Stimulated activated CD4-positive, alpha-beta T cell treated with anti-CD3 and anti-CD28 coated beads, TNF-alpha, amount 100 ng/mL, for 48 hours (primary cell): ENCODE measurements at places on chromosomes 5 and 9.

DNA sequence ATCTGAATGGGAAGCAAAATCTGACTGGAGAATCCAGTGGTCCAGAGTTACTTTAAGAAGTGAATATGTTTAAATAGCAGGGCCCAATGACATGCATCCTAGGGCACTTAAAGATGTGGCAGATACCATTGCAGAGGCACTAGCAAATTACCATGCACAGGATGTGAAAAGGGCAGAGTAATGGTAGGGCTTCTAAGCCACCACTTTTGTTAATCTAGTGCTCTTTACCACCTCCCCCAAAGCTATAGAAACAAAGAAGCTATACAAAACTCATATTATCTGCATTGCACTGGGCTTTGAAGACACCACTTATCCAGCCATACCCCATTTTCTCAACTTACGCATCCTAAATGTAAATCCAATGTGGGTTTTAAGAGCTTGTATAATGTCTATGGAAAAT, 81.2 kb downstream of the ZCCHC7 start:
- DNase-seq = no peak

- no peak for DNase-seq
These were observed 40.4 kb downstream of the ABLIM3 start for GRCh38 chr5:149181732-149182131.

DNA sequence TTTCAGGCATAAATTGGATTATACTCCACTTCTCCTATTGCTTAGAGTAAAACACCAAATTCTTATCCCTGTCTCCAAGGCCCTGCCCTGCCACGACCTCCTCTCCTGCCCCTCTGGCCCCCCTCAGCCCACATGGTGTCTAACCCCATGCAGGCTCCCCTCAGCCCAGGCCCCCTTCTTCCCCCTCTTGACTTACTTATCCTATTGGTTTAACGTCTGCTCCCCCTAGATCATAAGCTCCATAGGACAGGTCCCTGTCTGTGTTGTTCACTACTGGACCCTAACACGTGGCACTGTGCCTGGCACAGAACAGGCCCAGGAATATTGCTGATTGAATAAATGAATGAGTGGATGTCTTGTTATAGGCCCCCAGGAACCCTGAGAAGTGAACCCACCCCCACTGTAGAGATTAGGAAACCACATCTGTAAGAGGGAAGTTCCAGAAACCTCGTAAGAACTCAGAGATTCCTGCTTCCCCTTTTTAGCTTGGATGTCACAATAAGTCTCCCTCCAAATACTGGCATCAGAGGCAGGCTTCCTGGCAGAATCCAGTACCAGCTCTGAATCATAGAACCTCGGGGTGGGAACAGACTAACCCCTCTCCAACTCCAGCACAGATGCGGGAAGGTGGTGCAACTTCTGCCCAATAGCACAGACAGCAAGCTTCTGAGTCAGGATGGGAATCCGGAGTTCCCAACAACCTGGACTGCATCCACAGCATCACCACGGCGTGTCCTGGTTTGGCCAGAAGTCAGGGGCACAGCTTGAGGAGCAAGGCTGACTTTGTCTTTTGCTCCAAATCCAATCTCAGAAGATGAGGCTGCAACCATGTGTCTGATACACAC, 31.5 kb downstream of the HRH2 start:
- DNase-seq = no peak

DNA sequence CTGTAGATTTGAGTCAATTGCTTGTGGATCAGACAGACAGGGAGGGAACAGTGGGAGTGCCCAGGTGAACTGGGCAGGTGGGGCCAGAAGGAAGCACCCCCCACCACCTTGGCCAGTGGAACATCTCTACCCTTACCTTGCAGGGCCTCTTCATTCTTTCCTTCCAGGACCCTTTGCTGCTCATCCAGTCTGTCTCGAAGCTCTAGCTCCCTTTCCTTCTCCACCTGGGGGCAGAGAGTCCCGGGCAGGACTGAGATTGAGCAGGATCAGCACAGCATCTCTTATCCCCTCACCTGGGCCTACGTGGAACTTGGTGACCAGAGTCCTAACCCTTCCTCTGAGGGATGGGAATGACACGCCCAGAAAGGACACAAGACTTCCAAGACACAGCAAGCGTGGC, 25.0 kb downstream of the CCDC69 start:
- DNase-seq = no peak

- DNase-seq = no peak
These were observed 22.4 kb downstream of the MAML1 start for GRCh38 chr5:179755022-179755421.

- no peak for DNase-seq
These were observed 47.5 kb downstream of the UIMC1 start for GRCh38 chr5:176959051-176959450.

GRCh38 chr9:12753931-12754330, 20.9 kb upstream of the LURAP1L start:
- DNase-seq = no peak

- no peak for DNase-seq
These were observed 710 bp downstream of the HSD17B4 start for GRCh38 chr5:119453040-119453373.

- no peak for DNase-seq
These were observed 23.5 kb downstream of the GDNF start for GRCh38 chr5:37816331-37816730.

GRCh38 chr9:129495620-129496472, 125.1 kb downstream of the C9orf50 start:
- peak; percentile 68 for DNase-seq

DNA sequence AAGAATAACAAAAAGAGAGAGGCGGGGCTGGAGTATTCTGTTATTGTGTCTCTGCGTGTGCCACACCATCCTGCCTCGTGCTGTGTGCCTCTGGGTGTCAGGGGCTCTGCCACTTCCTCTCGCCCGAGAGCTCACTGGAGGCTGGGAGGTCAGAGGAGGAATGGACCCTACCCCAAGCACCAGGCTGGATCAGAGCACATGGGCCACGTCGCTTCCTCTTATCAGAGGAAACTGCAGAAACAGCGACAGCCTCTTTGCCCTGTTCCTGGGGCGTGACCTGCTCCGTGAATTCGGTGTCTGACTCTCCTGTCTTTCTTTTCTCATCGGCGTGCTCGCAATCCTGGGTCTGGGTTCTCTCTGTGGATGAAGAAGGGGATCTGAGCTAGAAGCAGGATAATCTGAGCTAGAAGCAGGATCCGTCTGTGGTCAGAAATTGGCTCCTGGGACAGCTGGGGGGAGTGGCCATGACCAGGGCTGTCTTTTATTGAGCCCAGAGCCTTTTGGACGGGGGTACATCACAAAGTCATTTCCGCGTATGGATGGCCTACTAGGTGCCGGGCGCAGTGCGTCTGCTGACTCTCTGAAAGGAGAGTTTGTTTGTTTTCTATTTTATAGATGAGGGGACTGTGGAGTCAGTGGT, 150.3 kb upstream of the COL5A1 start:
- no peak for DNase-seq

DNA sequence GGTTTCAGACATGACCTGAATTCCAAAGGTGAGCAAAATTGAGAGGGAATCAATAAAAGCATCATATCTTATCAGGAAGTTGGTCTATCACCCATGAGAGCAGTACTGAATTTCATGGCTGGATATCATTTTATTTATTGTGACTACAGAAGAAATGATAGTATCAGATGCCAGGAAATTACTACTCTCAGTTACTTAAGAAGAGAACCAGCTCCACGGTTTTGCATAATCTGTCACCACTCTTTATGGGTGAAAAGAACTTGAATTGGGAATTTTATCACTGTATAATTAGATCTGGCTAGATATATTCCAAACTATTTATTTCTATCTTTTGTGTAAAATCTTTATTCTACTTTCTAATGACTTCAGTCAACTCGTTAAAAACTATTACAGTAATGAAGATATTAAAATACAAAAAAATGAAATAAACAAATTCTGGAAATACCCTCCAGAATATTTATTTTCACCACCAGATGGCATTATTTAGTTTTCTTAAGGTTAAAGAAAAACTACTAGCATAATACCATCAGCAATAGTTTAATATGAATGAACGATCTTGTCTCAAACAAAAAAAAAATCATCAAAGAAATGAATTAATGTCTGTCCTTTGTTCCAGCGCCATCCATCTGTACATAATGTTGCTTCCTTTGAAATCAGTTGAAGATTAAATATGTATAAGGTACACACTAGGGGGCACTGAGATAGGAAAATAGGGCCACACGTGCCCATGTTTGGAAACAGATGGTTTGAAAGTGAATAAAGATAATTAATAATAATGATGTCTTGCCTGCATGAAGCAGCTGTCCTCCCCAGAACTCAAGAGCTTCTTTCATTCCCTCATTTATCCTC, 84.7 kb upstream of the SLCO6A1 start:
- DNase-seq = no peak

DNA sequence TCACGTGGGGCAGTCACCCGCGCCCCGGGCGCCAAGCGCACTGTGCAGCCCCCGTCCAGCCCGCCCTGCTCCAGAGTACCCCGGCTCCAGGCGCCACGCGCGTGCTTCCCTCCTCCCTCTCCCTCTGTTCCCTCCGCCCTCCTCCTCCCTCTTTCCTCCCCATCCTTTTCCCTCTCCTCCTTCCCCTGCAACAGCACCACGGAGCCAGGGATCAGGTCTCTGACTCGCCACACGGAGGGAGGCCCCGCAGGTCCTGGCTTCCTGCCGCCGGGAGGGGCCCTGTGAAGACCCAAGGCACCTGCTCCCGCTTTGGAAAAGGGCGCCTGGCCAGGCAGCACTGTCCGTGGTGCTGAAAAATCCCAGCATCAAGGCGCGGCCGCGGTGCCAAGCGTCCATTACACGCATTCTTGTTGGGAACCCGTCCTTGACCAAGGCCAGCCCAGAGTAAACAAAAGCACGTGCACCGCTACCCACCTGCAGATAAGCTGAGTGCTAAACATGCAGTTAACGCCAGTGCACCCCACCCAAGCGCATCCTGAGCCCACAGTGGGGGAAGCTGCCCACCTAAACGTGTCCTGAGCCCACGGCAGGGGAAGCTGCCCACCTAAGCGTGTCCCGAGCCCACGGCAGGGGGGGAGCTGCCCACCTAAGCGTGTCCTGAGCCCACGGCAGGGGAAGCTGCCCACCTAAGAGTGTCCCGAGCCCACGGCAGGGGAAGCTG, 21.7 kb downstream of the SLC6A18 start:
- no peak for DNase-seq

DNA sequence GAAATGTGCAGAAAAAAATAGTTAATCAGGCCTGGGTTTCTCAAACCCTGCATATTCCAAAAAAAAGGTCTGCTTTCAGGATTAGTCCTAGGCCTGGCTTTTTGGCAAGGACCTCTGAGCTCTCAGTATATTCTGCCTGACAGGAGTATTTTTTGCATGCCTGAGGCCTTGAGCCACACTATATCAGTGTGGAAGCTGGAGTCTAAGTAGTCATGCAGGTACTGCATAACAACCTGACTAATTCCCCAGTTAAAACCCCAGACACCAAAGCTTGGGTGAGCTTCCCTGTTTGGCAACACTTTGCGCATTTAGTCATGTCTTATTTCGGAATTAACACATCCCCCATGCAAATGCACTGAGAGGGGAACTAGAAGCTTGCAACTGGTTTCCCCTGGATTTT, 359.5 kb downstream of the CETN3 start:
- no peak for DNase-seq

GRCh38 chr9:33159777-33160127, 7.4 kb downstream of the B4GALT1 start:
- DNase-seq = peak; percentile 56

- DNase-seq = no peak
These were observed 74.0 kb downstream of the C9orf85 start for GRCh38 chr9:71985297-71985911.

GRCh38 chr5:932151-932627, 39.5 kb downstream of the TRIP13 start:
- no peak for DNase-seq

DNA sequence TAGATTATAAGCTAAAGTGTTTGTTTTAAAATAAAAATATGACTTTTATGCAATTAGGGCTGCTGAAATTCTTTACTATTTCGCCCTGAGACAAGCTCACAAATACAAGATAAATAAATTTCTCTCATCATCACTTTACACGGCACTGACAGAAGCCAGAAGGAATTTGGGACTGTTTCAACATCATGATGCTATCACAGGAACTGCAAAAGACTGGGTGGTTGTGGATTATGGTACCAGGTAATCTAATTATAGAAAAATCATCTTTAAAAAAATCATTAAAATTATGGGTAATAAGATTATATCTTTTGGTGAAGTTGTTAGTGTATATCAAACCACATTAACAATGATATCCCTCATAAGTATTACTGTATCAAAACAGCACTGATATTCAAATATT, 95.0 kb downstream of the MAN2A1 start:
- no peak for DNase-seq

- DNase-seq = no peak
These were observed 1.5 kb upstream of the PRDM12 start for GRCh38 chr9:130662970-130663257.

DNA sequence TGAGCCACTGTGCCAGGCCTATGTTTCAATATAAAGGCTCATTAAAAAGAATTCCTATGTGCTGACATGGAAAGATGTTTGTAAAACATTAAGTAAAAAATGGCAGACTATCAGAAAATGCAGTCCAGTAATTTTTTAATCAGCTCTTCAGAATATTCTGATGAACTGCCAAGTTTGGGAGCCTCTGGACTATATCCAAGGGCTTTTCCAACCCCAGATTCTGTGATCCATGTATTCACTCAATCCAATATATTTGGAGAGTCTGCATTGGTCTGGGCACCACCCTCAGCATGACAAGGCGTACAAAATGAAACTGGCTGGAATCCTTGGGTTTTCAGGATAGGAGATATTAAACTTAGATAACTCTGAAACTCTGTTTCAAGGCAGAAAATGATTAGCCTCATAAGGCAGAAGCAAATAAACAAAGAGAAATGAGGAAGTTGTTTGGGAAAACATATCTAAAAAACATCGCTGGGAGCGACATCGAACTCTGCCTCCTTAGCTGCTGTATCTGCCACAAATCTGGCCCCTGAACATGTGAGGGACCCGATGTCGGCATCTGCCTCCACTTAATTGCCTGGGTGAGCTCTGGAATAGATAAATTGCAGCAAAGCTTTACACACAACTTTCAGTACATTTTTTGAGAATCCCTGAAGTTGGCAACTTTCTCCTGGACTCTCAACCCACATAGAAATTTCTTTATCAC, 14.4 kb downstream of the PDE6A start:
- DNase-seq = no peak

DNA sequence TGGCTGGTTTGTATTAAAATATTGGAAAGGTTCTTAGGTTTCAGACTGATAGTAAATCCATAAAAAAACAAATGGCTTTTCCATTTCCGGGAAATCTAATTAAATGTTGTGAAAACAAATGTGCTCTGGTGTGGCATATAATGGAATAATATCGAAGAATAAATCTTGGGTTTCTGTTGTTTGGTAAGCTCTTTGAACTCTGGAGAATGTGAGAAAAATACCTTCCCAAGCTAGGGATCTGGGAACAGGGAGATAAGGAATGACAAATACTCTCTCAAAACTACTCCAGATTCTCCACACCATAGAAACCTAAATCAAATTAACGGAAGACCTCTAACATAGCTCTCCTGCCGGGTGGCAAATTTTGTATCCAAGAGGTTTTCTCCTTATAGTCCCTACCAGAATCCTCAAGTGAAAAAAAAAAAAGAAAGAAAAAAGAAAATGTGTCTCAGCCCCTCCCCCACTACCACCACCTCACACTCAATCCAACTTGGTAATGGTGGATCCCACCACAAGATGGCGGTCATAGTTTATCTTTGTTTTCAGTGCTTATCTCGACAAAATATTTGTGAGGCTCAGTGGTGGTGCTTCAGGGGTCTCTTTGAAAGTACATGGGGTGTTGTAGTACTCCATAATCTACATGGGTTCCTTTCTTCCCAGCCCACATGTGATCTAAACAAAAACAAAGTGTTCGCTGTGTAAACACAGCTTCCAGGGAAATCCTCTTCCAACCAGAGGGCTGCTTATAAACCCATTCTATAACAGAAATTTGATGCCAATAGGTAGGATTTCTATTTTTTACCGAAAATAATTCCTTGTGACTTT, 54.5 kb upstream of the FST start:
- peak; percentile 4 for DNase-seq
